ENCODE measurements at places on chromosomes 4 and X.

DNA sequence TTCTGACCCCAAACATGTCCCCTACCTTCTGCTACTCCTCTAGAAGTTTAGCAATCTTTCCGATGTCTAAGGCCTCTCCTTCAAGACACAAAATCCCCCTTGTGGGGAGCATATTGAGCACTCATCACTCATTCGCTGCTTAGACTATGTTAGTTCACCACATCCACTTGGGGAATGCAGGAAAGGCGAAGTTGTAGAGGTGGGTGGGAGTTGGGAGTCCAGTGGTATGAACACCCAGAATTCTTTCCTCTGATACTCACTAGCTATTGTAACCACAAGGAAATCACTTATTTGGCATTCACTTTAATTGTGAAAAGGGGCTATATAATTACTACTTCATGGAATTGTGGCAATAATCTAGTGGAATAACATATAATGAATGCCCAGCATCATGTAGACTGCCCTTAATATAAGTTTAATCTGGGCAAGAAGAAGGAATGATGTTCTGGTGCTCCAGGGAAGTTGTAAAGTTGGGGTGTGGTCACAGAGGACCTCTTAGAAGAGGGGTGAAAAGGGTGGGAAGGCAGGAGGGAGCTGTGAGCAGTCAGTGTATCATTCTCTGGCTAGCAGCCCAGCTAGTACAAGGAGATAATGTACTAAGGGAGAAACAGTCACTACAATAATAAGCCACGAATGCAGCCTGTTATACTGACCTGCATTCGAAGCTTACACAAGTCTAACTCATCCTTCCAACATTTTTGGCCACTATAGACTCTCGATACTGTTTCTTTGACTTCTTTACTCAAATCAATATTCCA is 468.2 kb upstream of the DIPK2B start:
- DNase-seq = no peak

GRCh38 chr4:67333664-67334063 is 211.6 kb downstream of the CENPC start:
- no peak for DNase-seq

GRCh38 chr4:31272331-31273061 is 552.3 kb downstream of the PCDH7 start:
- no peak for DNase-seq

- no peak for DNase-seq
Observed at GRCh38 chr4:142452161-142452855, 393.8 kb downstream of the INPP4B start.

DNA sequence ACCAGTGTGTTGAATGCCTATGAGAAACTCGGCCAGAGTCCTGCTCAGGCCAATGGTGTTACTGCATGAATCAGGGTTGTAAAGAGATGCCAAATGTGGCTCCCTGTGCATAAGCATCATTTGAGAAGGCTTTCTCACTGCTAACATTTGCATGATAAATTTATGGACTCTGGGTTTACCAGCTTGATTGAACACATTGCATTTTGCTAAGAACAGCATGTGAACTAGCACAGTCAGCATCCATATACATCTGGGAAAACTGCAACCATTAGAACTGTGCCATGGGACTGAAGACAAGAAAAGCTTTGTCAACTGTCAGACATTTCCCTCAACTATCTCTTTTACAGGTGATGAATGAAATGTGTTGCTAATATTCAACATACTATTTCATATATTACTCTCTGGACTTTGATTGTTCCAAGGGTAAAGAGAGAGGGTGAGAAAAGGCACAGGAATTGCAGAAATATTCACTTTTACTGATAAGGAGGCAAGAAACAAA is 1427.4 kb upstream of the ADGRL3 start:
- no peak for DNase-seq

- no peak for DNase-seq
Observed at GRCh38 chr4:167883266-167883665, 209.1 kb upstream of the ANXA10 start.

DNA sequence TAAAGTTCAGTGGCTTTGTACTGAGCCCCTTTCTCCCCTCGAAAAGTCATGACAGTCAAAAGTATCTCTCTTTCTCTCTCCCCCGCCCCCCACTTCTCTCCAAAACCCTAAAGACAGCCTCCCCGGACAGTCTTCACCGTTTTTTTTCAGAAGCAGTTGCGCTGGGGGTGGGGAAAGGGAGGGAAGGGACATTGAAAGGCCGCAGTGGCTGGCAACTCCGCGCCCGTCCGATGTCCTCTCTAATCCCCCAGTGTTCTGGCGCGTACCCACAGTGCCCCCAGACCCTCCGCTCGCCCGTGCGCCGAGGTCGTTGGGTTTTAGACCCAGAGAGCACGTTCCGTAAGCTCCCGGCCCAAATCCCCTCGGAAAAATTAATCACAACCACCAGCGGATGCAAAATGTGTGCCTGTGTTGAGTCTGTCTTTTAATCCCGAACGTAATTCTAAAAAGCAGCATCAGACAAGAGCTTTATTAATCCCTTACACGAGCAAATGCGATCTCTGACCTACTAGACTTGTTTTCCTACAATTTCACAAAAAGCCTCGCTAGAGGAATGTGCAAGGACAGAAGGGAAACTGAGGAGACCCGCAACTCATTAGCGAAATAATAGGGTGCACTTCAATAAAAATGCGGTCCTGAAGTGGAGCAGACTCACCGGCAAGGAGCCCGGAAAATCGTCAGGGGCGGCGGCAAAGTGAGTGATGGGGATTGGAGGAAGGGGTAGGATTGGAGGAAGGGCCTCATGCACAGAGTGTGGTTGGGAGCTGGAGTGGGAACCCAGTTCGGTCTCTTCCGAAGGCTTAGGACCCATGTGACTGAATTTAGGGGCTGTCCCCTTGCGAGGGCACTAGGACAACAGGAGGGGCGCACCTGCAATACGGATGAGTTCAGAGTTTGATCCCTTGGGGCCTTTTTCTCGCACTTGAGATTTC is 12.2 kb upstream of the PRDM8 start:
- no peak for DNase-seq

GRCh38 chr4:55312489-55313101 is 33.4 kb upstream of the SRD5A3 start:
- no peak for DNase-seq

- no peak for DNase-seq
Observed at GRCh38 chrX:18348047-18348446, 6.4 kb downstream of the SCML2 start.

DNA sequence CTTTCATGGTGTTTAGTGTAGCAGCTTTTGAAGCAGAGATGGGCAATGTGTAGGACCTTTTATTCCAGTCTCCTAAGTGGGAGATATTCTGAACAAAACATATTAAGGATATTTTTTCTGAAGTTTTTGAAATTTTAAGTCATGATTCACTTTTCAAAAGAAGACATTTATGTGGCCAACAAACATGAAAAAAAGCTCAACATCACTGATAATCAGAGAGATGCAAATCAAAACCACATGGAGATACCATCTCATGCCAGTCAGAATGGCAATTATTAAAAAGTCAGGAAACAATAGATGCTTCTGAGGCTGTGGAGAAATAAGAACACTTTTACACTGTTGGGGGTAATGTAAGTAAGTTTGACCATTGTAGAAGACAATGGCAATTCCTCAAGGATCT is 76.0 kb downstream of the FAT4 start:
- DNase-seq = no peak

- no peak for DNase-seq
Observed at GRCh38 chr4:143359644-143360193, 23.0 kb downstream of the GAB1 start.

DNA sequence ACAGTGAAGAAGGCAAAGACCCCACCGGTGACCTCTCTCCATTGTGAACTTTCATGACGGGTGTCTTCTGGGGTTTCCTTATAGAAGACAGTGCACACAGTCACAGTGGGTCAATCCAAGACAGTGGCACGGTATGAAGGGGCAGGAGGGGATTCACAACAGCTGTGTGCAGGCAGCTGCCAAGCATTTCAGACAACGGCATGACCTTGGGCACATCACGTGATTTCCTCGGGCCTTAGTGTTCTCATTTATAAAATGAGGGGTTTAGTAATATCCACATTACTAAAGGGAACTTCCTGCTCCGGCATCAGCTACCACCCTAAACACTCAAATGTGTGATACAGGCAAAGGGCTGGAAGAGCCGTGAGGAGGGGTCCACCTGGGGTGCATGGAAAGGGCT is 42.9 kb downstream of the RBM47 start:
- no peak for DNase-seq

GRCh38 chr4:41758884-41759283 is 10.4 kb upstream of the PHOX2B start:
- no peak for DNase-seq

GRCh38 chr4:150323406-150324325 is 245.4 kb downstream of the DCLK2 start:
- DNase-seq = no peak

- no peak for DNase-seq
Observed at GRCh38 chrX:112058255-112058654, 24.3 kb downstream of the TRPC5 start.

DNA sequence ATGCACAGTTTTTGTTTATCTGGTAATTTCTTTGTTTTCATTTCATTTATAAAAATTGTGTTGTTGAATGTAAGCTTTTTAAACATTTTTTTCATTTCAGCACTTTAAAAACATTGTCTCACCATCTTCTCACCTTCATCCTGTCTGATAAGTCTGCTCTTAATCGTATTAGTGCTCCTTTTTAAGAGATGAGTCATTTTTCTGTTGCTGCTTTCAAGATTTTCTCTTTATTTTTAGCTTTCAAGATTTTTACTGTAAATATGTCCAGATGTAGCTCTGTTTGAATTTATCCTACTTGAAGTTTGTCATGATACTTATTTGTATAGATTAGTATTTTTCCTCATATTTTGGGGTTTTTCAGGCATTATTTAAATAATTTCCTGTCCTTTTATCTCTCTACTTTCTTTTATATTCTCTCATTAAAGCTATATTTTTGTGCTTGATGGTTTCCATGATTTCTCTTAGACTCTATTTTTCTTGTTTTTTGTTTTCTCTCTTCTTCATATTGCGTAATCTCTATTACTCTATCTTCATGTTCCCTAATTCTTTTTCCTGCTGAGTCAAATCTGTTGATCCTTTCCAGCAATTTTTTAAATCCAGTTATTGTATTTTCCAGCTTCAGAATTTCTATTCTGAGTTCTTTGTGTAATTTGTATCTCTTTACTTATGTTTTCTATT is 1400.4 kb upstream of the PCDH7 start:
- DNase-seq = no peak

DNA sequence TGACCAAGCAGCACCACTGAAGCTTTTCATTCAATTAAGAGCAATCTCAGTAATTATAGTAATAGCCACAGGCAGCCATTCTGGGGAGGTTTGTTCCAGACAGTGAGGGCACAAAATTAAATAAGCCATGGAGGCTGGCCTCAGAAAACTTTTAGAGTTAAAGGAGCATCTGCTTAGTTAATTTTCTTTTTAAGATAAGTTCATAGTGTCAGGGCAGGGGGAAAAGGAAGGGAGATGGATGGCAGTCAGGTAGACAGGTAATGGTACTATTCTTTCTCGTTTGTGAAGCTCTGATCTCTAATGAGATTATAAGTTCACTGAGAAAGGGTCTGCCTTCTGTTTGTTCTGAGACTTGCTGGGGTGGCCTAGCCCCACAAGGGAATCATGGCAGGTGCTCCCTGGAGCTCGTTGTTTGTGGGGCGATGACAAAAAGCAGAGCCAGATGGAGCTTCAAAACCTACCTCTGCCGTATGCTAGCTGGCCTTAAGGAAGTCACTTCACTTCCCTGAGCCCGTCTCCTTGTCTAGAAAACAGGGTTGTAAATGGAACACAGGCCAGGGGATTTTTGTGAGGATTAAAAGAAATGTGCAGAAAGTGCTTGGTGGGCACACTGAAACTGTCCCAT is 44.6 kb upstream of the FGFBP2 start:
- DNase-seq = no peak

GRCh38 chr4:7808752-7809151 is 130.9 kb downstream of the AFAP1 start:
- DNase-seq = no peak

DNA sequence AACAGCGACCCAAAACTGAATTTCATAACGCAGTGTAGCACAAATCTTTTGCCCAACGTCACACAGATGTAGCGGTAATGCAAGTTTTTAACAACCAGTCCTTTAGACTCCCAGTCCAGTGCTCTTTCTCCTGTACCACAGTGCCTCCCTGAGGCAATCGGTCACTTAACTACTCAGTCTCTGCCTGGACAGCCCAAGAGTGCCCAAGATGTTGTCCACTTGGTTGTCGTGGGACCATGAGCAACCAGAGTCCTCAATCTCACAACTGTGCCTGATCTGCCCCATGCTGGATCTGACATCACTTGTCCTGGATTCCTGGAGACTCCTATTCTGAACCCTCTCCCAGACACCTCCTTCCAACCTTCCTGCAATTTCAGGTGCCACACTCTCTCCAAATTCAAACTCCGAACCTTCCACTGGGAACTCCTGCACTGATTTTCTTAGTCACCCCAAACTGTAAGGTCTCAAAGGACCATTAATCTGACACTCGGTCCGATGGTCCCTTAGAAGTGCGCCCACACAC is 702 bp downstream of the MMGT1 start:
- no peak for DNase-seq

- DNase-seq = no peak
Observed at GRCh38 chr4:1053080-1053661, 41.7 kb downstream of the FGFRL1 start.

GRCh38 chr4:21768349-21769310 is 179.9 kb downstream of the KCNIP4 start:
- DNase-seq = no peak

DNA sequence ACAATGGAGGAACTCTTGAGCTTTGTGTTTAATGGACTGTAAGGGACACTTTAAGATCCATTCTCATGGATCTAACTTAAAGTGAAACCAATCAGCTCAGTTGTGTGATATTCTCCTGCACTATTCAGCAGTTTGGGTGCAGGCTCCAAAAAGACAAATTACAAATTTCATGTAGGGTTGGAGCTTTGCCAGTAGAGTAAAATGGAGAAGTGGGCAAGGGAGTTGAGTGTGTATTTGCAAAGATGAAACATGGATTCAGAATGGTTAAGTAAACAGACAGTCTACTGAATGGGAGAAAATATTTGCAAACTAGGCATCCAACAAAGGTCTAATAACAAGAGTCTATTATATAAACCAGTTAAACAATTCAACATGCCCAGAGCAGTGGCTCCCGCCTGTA is 21.2 kb upstream of the MID2 start:
- DNase-seq = no peak

- no peak for DNase-seq
Observed at GRCh38 chr4:71538528-71538927, 199.7 kb downstream of the SLC4A4 start.

GRCh38 chrX:39022106-39022505 is 220.8 kb downstream of the MID1IP1 start:
- DNase-seq = no peak

GRCh38 chr4:125355791-125356190 is 41.0 kb downstream of the FAT4 start:
- no peak for DNase-seq

GRCh38 chrX:47384502-47384901 is 14.1 kb downstream of the ZNF157 start:
- DNase-seq = peak; percentile 43

DNA sequence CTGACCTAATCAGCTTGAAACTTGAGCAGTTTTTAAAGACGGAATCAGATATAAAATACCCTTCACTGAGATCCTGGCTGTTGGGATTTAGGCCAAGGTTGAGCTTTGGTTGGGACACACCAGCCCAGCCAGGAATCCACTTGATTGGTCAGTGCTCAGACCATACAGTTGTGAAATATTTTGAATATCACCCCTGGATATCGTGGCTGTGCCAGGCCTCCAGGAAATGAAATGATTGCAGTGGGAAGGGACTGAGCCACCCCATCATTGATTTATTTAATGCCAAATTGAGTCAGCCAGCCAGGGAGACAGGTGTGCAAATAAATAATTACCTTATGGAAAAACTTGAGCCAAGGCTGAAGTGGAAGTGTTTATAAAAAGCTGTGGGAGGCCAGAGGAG is 128.4 kb upstream of the SCML1 start:
- no peak for DNase-seq

- DNase-seq = no peak
Observed at GRCh38 chr4:53037892-53038291, 175.8 kb downstream of the RASL11B start.
